NAMALWA (cell line): ENCODE measurements at places on chromosomes 3 and 15.

DNA sequence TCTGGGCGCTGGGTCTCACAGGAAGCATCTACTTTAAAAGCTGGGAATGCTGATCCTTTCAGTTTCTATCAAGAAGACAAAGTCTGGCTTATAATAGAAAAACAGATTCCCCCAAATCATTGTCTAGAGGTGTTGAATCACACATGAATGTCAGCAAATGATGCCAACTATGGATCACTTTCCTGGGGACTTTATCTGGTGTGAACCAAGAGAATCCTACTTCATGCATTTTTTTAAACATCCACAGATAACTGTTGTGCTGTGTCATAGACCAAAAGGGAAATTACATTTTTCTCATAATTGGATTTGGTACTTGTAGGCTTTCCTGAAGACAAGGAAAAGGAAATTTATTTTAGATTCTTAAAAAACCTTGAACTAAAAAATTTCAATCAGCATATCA is 132.7 kb downstream of the CD47 start:
- no peak for DNase-seq

- DNase-seq, result no peak
Measured at GRCh38 chr15:28026764-28027713, 72.1 kb downstream of the OCA2 start.

DNA sequence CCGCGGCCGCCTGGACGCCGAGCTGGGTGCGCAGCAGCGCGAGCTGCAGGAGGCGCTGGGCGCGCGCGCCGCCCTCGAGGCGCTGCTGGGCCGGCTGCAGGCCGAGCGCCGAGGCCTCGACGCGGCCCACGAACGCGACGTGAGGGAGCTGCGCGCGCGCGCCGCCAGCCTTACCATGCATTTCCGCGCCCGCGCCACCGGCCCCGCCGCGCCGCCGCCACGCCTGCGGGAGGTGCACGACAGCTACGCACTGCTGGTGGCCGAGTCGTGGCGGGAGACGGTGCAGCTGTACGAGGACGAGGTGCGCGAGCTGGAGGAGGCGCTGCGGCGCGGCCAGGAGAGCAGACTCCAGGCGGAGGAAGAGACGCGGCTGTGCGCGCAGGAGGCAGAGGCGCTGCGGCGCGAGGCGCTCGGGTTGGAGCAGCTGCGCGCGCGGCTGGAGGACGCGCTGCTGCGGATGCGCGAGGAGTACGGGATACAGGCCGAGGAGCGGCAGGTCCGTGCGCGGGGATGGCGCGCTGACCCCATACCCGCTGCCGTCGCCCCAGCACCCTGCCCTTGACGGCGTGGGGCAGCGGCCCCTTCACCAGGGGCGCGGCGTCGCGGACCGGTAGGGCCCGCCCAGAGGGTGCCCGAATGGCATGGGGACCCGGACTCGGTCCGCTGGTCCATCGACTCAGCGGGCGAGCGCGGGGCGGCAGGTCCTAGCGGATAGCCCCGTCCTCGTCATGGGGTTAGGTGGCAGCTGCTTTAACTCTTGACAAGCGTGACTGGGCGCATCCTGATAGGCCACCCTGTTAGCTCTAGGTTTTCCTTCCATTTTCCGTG is 848 bp downstream of the SYNM start:
- no peak for DNase-seq

GRCh38 chr3:10743366-10744097 is 72.5 kb upstream of the SLC6A11 start:
- DNase-seq, result no peak

DNA sequence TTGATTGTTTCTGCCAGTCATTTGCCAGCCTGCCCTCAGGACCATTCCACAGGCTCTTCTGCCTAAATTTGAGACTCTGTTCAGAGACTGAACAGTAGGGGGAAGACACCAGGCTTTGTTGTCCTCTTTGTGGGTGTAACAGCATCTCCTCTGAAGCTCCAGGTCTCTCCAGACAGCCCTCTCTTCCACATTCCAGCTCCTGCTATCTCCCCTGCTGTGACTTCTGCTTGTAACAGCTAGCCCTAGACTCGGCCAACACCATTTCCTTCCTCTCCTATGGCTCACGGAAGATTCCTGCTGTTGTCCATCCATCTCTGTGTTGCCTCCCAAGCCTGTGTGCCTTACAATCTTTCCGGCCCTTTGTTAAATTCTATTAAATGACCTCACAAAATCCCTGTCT is 40.2 kb downstream of the SUCLG2 start:
- DNase-seq, result no peak

DNA sequence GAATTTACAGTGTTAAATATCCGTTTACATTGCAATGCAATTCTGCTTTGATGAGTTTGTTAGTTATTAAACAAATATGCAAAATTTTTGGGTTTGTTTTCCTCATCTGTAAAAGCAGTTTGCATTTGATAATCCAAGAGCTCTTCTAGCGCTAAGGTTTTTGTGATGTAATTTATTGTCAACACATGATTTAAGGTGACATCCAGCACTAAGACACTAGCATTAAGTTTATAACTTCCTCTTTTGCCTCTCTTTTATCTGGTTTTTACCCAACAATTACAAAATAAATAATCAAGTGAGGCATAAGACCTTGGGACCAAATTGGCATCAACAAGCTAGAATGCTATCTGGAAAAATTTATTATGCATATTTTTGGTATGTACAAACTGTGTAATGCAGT is 969 bp upstream of the DNAJC19 start:
- no peak for DNase-seq

DNA sequence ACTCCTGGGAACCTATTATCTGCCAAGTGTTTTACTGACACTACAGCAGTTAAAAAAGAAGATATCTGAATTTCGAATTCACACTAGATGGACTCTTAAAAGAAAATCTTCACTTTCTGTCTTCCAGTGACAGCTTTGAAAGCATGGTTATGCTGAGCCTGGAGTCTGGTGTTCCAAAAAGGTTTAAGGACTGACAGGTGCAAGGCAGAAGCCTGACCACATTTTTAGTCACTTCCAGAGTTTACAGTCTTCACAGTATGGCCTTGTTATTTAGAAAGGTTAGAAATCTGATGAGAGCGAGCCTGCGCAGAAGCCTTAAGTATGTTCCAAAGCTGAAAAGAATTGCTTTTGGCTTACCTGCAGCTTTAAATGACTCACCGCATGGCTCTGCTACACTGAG is 59.9 kb downstream of the ETV5 start:
- no peak for DNase-seq

GRCh38 chr3:27485866-27486265 is 1.7 kb upstream of the SLC4A7 start:
- DNase-seq, result no peak

DNA sequence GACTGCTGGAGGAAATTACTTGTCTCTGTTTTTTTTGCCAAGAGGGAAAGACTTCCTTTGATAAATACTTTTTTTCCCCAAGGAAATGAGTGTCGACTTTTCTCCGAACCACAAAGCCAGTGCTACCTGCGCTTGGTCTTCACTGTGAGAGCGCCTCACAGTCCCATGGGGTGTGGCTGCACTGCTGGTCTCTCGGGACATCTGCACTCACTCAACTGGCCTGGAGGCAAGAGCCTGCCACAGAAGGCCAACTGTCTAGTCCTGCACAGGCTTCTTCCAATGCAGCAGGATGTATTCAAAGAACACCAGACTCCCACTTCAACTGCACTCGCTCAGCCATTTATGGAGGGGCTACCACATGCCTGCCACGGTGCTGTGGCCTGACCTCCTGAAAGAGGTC is 40.6 kb upstream of the CGNL1 start:
- no peak for DNase-seq

DNA sequence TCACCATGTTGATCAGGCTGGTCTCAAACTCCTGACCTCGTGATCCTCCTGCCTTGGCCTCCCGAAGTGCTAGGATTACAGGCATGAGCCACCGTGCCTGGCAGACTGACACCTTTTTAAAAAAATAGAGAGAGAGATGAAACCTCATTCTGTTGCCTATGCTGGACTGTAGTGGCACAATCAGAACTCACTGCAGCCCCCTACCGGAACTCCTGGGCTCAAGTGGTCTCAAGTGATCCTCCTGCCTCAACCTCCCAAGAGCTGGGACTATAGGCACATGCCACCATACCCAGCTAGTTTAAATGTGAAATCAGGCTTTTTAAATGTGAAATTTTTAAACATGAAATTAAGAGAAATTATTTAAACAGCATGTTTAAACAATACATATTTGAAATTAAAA is 265.2 kb upstream of the UBE2E1 start:
- DNase-seq, result no peak

DNA sequence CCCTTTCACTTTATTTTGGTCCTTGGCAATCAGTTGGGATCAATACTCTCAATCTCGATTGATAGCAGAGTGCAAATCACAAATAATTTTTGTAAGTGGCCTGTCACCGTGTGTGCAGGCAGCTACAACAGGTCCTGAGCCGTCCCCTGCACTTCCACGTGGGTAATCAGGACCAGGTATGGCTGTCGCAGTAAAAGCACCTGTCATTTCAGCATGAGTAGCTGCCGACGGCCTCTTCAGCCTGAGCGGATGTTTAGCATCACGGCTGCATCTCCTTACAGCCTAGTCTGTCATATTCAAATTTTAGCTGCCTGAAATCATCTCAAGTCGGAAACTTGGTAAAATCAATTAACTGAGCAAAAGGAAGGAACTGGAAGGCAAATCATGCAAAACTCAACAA is 53.0 kb upstream of the FOXP1 start:
- DNase-seq, result no peak

- no peak for DNase-seq
Measured at GRCh38 chr3:44712455-44713075, at the start of gene ZNF502. Gene ZNF502, plus strand, starts transcription at chr3:44712660. Its CDS starts 7,602 bp downstream, at chr3:44720262.

- no peak for DNase-seq
Measured at GRCh38 chr3:66671291-66671690, 170.5 kb upstream of the LRIG1 start.

DNA sequence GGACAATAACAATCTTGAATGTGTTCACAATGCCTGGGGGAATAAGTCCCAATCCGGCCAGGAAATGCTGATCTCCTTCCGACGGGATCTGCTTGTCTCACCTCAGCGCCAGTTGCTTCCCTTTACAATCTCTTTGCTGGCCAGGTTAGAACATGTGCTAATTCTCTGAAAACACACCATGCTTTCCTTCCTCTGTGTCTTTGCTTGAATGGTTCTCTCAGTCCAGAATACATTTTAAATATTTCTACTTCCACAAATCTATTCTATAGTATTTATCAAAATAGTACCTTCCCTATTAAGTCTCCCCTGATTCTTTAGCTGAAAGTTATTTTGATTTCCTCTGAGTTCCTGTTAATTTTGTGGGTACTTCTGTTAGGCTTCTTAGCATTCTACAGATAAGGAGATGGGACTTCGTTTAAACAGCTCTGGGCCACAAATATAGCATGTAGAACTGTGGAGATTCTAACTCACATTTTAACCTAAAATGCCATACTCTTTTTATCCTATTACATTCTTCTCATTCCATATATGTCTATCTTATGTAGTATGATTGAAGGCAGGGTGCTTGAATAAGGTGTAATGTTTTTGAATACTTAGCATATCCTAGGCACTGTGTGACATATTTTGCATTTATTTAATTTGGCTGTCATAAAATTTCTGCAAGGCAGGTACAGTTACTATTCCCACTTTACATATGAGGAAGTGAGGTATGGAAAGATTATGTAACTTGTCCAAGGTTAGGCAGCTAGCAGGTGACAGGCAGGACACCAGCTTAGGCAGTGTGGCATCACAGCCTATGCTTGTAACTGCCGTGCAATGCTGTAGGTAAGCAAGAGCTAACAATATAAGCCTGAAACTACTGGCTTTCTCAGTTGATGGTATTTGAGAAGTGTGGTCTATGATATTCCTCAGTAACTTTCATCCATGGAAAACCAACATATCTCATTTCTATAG is 299.8 kb downstream of the LPP start:
- DNase-seq, result no peak

DNA sequence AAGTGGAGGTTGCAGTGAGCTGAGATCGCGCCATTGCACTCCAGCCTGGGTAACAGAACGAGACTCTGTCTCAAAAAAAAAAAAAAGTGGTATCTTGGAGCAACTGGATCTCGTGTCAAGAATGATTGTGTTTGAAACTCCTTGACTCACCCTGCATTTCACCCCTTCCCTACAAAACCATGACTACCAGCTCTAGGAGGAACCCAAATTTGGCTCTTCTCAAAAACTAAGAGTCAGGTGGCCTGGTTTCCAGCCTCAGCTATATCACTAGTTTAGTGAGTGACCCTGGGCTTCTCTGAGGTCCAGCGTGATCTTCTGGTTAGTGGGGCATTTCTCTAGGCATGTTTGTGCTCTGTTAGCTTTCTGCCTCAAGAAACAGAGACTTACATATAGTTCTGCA is 222.1 kb downstream of the FAM43A start:
- no peak for DNase-seq

DNA sequence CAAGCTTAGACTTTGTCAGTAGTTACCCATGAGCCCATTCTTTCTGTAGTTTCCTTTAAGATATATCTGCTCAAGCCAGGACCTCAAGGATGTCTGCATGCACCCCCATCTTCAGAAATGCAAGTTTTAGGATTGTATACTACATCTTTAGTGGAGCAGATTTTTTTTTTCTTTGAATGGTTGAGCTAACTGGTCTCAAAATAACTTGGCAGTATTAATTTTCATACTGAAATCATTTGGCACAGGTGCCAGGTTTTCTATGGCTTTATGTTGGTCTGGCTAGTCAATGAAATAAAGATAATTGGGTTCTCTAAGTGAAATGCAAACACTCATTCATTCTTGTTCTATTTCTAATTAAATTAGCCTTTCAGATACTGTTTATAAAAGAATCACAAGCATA is 108.9 kb downstream of the ATG7 start:
- no peak for DNase-seq

DNA sequence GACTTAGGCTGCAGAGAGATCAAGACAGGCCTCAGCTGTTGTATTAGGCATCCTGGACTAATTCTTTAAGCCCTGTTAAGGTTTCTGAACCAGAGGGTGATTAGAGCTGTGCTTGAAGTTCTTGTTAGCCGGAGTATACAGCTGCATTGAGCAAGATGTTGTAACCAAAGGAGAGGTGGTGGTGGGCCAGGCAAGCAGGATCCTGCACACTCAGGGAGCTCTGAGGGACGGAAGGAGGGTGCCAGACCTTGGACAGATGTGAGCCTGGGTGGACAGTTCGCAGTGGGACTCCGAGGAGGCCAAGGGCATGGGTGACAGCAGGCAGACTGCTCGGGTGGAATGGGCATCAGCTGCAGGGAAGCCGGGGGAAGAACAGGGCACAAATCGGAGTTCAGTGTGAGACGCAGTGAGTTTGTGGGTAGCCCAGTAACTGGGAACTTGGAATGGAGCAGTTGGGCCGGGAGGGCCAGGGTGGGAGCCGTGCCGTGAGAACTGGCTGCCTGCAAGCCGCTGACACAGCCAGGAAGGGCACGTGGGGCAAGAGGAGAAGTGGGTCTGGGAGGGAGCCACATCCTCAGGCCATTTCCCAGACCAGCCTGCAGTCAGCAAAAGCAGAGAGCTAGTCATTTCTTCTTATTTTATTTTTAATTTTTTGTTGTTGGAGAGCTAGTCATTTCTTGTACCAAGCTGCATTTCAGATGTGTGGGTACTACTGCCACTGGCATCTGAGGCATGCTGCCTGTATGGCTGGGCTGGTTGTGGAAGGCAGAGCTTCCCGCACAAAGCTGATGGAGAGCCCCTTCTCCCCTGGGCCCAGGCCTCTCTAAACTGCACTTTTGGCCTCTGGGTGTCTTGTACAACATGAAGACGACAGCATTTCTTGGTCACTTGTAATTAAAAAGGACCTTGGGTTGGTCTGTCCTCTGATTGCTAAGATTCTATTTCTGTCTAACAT is 61.0 kb downstream of the PGPEP1L start:
- DNase-seq, result no peak
